Stimulated activated CD8-positive, alpha-beta memory T cell treated with anti-CD3 and anti-CD28 coated beads, Interleukin-7, amount 100 ng/mL, for 24 hours (primary cell): ENCODE measurements at places on chromosomes 1 and 21.

- no peak for DNase-seq
Observed at GRCh38 chr1:39272027-39272797, 67.7 kb downstream of the MACF1 start.

DNA sequence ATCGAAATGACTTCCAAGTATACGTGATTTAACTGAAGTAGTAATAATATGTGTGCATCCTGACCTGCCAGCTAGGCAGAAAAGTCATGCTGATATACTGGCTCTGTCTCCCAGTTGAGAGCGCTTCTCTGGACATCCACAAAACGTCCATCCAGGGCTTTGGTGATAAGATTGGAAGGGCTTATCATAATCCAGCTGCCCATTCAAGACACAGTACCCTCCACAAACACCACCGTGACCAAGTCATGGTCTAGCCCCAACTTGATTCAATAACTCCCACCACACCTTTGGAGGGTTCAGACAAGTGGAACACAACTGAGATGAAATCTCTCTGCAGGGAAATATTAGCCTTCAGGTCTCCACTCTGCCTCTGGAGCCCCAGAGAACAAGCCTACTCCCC lies 76.2 kb downstream of the CD46 start:
- DNase-seq = no peak

GRCh38 chr1:209406168-209406567 lies 177.3 kb upstream of the CAMK1G start:
- no peak for DNase-seq

- no peak for DNase-seq
Observed at GRCh38 chr21:26842974-26843932, 2.0 kb downstream of the ADAMTS1 start.

DNA sequence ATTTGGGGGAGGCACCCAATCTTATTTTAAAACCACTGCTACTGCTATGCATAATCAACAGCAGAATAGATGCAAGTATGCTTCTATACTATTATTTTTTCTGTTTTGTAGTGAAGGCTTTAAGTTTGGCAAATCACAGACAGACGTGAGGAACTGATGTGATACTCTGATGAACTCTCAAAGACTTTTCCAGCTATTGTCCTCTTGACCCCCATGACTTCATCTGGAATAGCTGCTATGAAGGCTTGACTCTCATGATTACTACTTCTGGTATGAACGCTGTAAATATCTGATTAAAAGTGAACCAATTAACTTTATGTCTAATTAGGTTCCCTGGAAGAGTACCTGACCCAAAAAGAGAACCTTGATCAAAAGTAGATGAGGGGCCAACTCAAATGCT lies 49.1 kb downstream of the EYA3 start:
- DNase-seq = no peak

DNA sequence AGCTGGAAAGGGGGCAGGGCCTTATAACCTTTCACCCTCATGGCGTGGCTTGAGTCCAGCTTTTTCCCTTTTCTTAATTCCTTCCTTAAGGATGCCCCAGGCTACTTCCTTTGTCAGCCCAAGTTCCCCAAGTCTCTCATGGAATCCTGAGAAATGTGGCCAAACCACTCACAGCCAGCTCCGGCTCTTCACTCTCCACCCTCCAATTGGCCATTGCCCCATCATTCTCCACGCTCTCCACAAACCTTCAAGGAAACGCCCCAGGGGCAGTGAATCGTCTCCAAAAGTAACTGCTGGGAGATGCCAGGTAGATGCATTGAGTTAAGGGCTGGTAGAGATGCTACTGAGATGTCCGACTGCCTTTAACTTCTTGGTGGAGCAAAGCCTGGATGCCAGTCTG lies 113.5 kb upstream of the CD34 start:
- DNase-seq = no peak

- no peak for DNase-seq
Observed at GRCh38 chr1:65297706-65298105, 11.6 kb upstream of the DNAJC6 start.

GRCh38 chr21:32918478-32919120 lies 107.1 kb upstream of the OLIG2 start:
- DNase-seq = no peak

- DNase-seq = no peak
Observed at GRCh38 chr1:29607236-29607635, 370.9 kb downstream of the PTPRU start.

GRCh38 chr1:147225193-147225730 lies at the start of gene FMO5:
Gene FMO5 (minus strand): TSS chr1:147225339. CDS start chr1:147225029, 310 bp downstream.
- peak; percentile 2 for DNase-seq

- no peak for DNase-seq
Observed at GRCh38 chr1:150537732-150538684, 11.2 kb upstream of the ADAMTSL4 start.

DNA sequence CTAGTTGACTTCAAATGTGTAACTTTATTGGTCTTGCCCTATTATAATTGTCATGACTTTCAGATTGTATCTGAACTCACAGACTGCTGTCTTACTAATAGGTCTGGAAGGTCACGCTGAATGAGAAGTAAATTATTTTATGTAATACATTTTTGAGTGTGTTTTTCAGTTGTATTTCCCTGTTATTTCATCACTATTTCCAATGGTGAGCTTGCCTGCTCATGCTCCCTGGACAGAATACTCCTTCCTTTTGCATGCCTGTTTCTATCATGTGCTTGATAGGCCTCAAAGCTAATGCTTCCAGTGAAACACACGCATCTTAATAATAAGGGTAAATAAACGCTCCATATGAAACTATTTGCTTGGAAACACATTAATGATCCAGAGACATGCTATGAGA lies 7.3 kb downstream of the RGS4 start:
- no peak for DNase-seq

- no peak for DNase-seq
Observed at GRCh38 chr21:37655611-37656300, 260.5 kb downstream of the KCNJ6 start.

GRCh38 chr1:181504399-181504842 lies 21.1 kb downstream of the CACNA1E start:
- no peak for DNase-seq

GRCh38 chr1:109890115-109890953 lies 20.3 kb upstream of the CSF1 start:
- DNase-seq = no peak

- no peak for DNase-seq
Observed at GRCh38 chr1:42646056-42646455, 12.2 kb upstream of the PPIH start.

DNA sequence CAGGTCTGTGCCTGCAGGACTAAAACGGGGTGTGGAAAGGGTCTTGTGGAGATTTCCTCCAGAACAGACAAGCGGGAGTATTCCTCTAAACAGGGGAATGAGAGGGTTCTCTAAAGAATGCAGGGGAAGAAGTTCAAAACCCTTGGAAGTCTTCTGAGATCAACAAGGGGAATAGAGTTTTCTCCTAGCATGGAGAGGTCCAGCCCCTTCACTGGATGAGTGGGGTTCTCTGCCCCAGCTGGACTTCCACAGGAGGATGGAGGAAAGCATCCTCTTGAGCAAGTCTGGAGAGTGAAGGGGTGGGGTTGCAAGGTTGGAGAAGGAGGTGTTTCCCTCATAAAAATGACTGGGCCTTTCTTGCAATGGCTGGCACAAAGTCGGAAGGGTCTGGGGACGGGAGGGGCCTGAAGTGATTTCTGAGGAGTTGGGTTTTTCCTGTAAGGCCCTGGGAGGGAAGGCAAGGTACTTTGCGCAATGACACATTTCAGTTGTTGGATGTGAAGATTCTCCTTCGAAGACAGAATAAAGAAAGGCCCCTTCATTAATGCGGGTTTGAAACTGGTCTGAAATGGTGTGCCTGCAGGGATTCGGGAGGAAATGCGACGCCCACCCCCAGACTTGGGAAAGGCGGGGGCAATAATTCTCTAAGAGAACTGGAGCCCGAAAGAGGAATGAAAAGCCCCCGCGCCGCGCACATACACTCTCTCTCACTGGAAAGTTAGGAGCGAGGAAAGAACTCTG lies 884 bp downstream of the SPATA6 start:
- DNase-seq = no peak

DNA sequence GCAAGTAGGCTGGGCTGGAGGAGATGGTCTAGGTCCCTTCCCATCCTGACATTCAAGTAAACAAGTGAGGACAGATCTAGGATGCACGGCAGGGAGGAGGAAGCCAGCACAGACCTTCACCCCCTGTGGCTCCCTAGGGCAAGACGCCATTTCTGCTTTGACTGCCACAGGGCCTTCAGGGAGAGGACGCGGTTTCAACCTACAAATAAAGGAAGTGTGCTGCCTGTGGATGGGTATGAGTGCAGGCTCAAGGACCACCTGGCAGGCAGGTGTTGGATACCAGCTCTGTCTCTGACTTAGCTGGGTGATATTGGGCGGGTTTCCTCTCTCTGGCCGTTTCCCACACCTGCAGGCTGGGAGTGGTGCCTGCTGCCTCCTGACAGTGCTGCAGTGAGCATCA lies 16.2 kb downstream of the SLC2A1 start:
- no peak for DNase-seq

GRCh38 chr1:8712413-8713231 lies 104.8 kb downstream of the RERE start:
- no peak for DNase-seq

- no peak for DNase-seq
Observed at GRCh38 chr1:220990427-220991339, 111.4 kb downstream of the HLX start.

DNA sequence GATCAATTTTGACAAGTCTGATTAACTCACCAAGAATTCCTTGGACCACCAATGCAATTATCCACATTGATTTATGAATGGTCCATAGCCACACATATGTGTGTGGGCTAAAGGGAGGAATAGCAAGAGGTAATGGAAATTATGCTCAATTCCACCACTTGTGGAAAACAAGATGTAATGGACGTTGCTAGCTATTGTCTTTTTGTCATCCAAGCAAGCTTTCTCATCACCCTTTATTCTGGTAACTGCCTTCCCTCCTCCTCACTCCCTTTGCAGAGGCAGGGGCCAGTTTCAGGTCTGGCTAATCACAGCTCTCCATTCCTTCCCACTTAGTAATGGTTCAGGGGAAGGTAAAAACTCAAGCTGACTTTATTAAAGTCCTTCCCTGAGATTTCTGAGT lies 24.7 kb upstream of the RAB3GAP2 start:
- DNase-seq = no peak

DNA sequence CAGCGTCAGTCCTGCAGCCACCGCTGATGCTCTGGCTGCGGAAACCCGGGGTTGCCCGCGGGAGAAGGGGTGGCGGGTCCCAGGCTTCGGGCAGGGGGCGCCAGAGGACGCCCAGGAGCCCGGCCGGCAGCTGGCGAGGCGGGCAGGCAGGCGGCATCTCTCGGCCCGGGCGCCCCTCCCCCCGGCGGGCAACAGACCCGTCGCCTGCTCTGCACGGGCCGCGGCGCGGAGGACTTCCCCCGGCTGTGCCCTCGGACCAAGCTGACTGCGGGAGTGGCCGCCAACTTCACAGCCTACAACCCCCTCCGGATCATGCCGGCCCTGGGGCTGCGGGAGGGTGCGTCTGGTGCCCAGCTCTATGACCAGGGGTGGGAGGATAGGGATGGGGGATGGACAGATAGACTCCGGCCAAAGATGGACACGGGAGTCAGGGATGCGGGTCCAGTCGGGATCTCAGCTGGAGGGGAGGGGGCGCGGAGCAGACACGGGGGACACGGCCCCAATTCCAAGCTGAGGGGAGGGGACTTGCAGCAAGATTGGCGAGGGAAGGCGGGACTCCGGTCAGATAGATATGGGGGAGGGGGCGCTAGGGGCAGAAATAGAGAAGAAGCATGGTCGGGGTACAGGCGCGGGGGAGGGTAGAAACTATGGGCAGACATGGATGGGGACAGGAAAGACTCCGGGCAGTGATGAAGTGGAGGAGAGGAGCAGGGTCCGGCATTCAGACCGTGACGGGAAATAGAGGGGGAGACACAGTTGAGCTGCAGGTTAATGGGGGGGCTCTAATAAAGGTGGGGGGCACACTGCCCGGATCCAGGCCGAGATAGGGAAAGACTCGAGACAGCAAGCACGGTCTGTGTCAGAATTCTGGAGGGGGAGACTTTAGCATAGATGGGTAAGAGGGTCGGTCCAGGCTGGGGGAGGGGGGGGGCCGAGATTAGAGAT lies 1.1 kb downstream of the ADGRB2 start:
- peak; percentile 32 for DNase-seq

- no peak for DNase-seq
Observed at GRCh38 chr1:234981758-234982157, 146.9 kb downstream of the TOMM20 start.

- no peak for DNase-seq
Observed at GRCh38 chr1:192916021-192916420, 107.2 kb downstream of the RGS2 start.

DNA sequence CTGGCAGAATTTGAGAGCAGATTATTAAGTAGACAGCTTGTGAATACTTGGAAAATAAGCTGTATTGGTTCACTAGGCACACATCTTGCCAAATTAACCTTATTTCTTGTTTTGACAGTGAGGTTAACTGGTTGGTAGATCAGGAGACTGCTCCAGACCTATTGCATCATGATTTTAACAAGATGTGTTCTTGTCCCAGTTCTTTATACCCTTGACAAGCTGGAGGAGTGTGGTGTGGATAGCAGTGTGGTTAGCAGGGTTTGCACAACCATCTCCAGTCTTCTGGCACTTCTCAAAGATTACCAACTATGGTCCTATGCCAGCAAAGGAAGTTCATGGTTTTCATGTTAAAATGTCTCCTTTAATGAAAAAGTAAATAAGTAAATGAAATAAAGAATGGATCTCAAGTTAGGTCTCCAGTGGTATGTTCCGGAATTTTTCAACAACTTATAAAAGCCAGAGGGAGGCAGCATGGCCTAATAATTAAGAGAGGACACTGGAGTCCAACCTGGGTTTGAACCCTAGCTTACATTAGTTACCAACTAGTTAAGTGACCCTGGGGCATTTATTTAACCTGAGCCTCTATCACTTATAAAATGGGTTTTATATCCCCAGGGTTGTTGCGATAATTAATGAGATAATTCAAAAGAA lies 34.1 kb downstream of the DDX20 start:
- no peak for DNase-seq

- DNase-seq = no peak
Observed at GRCh38 chr1:148354284-148354912, 128.7 kb downstream of the PPIAL4G start.

DNA sequence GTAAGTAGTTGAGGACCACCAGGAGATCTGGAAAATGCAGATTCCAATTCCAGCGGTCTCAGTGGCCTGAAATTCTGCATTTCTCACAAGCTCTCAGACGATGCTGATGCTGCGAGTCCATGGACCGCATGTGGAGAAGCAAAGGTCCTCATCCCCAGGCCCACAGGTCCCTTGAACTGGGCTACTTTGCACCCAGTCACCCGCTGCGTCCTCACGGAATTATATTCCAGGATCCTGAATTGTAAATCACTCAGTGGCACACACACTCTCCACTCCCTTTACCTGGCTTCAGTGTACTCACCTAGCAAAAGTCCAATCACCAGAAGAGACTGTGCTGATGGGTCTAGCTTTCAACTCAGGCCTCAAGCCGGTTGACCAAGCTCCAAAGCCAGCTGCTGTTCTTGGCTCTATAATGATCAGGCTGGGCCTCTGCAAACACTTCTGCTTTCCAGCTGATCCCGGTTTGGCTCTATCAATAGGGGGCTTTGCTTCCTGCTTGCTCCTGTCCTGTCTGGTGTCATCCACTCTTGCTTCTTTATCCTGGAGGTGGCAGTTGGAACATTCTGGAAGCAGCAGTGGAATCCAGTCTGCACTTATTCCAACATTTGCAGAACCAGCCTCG lies 904 bp upstream of the RPL22 start:
- DNase-seq = no peak

- no peak for DNase-seq
Observed at GRCh38 chr1:9728451-9729295, 77.1 kb downstream of the PIK3CD start.
